Activated T-cell treated with anti-CD3 and anti-CD28 coated beads, Interleukin-2, amount 50 U/mL, for 48 hours (primary cell): ENCODE measurements at places on chromosomes 3 and 15.

GRCh38 chr15:64460724-64461720 lies 644 bp downstream of the ZNF609 start:
- DNase-seq = peak; percentile 70

- no peak for DNase-seq
These were observed 133.3 kb upstream of the SLC24A5 start for GRCh38 chr15:47987461-47987860.

DNA sequence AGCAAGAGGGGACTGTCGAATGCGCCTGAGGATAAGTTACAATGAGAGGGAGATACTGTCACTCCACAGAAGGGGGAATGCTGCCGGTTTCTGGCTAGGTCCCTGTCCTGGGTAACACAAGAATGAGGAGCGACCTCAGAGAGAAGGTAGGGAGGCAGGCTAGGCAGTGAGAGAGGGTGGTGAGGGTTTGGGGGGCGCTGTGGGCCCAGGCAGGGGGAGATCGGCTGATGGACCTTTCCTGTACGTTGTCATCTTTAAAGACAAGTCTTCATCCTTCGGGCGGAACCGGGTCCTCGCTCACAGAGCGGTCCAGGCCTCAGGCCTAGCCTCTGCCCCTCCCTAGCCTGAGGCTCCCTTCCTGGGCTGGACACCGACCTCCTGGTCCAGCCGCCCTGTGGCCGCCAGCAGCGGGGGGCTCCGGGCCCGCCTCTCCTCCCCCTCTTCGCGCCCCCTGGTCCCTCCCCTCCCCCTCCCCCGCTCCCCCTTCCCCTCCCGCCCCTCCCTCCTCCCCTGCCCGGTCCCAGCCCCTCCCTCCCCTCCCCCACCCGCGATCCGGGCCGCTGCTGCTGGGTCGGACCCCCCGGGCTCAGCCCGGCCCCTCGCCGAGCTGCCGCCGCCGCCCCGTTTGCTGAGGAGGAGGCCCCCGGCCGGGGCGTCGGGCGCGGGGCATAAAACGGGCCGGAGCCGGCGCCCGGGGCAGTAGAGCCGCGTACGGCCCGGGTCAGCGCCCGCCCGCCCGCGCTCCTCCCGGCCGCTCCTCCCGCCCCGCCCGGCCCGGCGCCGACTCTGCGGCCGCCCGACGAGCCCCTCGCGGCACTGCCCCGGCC lies at the start of gene CHRD:
Gene CHRD, plus strand, starts transcription at position 697 of the 827 bp plus-strand sequence. CDS start 265 bp downstream, outside the sequence.
- DNase-seq = no peak

- DNase-seq = no peak
These were observed 67.8 kb upstream of the CDIN1 start for GRCh38 chr15:36511594-36511993.

DNA sequence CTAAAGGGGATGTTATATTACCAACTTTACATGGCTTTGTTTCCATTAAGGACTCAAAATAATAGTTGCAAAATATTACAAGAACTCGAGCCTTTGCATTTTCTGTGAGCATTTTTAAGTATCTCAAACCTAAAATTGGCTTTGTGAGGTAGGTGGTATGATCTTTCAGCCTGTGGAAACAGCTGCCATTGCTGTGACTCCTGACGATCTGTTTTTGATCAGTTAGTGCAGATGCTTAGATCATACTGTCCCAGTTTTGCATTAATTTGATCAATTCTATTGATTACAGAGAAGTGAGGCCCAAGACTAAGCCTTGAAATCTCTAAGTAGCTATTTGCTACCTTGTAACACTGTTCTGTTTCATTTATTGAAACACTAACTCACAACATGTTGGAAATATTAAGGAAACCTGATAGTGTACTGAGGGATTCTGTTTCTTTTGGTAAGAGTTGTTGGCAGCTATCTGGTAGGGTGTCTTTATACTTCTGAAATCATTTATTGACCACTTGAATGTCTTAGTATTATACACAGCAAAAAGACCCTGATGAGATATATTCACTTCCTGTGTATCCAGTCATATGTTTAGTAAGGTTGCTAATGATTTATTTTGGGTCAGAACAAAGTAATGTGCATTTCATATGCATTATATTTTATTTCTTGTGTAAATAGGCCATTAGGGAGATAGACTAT lies 14.8 kb downstream of the SKIL start:
- no peak for DNase-seq

GRCh38 chr15:97174886-97175540 lies 785.5 kb upstream of the ARRDC4 start:
- no peak for DNase-seq

DNA sequence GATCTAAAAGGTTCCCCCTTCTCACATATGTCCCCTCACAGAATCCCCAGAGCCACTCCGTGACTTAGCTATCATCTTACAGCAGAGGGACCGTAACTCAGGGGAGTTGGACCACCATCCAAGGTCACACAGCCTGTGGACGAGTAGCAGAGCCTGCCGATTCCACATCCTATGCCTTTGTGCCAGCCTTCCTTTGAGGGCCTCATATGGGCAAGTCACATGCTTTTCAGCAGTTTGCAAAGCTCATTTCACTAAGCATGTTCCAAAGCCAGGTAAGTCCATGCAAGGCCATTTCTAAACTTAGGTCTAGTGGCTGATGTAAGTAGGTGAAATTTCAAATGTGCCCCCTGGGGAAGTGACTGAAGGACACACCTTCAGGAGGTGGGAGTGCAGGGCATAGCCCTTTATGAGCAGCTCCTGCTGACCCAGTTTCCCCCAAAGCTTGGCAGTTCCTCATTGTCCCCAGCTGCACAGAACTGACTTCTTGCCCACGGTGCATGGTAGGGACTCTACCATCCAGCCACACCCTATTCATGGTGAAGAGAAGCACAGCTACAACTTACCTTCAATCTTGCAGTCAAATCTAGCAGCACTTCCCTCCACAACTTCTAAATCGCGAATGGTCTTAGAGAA lies 33.3 kb upstream of the HACD2 start:
- DNase-seq = no peak

- DNase-seq = no peak
These were observed 101.2 kb downstream of the NFKBIZ start for GRCh38 chr3:101950510-101950909.

- no peak for DNase-seq
These were observed 965 bp upstream of the CRBN start for GRCh38 chr3:3180456-3180855.

- no peak for DNase-seq
These were observed 80.4 kb upstream of the LMCD1 start for GRCh38 chr3:8421267-8421666.

DNA sequence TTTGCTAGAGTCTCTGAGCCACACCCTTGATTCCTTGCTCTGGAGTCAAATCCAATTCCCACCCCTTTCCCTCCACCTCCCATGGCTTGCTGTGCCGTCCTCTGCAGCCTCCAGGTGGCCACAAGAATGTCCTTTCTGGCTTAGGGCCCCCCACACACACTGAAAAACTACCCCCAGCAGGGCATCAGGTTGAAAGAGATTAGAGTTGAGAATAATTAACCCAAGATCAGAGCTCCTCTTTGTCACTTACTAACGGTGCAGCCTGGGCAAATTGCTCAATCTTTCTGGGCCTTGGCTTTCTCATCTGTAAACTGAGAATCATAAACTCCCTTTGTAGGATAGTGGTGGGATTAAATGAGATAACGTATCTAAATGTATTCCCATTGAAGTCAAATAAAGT lies 78.5 kb downstream of the MRPL46 start:
- DNase-seq = no peak

- no peak for DNase-seq
These were observed 548.2 kb downstream of the FOXP1 start for GRCh38 chr3:71035314-71035713.

GRCh38 chr15:25248583-25249235 lies 190.1 kb downstream of the UBE3A start:
- no peak for DNase-seq

DNA sequence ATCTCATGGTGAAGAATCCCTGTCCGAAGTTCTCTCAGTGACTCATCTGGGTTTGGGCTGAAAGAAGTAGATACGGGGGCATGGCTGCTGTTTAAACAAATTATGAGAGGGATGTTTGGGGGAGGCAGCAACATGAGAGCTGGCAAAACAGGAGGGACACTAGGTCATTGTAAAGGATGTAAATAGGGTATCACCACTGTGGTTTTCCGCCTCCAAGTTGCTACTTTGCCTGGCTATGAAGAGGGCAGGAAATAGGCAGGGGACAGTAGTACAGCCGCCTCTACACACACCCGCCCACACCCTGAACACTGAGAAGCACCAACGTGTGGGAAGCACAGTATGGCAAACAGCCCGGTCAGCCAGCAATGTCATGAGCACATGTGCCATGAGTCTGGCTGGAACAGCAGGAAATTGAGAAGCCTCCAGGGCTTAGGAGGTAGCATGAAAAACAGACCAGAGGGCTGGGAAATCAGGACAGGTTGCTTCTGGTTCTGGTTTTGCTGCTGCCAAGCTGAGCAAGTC lies 17.1 kb downstream of the HEXA start:
- no peak for DNase-seq

- DNase-seq = no peak
These were observed 18.2 kb upstream of the CLDN16 start for GRCh38 chr3:190369668-190370295.

DNA sequence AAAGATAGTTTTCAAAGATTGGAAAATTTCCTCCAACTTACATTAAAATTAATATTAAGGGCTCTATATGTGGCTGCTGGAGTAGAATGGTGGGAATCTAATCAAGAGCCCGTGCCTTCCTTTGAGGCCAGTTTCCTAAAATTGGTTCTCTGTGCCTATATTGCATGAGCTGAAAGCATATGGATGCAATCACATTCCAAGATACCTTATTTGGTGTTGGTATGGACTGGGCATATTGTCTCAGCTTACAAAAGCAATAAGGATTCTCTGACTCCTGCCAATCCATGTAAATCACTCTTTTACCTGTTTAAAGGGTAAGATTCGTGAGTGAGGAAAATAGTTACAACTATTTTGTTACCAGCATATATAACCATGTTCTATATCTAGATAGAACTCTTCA lies 111.6 kb downstream of the GREM1 start:
- DNase-seq = no peak

- DNase-seq = no peak
These were observed 50.2 kb upstream of the C15orf39 start for GRCh38 chr15:75151214-75152128.

- peak; percentile 60 for DNase-seq
These were observed 23.3 kb downstream of the SLC6A6 start for GRCh38 chr3:14425581-14426304.

- DNase-seq = no peak
These were observed 13.8 kb downstream of the ALDH1A3 start for GRCh38 chr15:100893261-100893963.

- no peak for DNase-seq
These were observed 129.5 kb downstream of the THRB start for GRCh38 chr3:24365168-24365567.

- DNase-seq = no peak
These were observed 123.0 kb downstream of the SUCLG2 start for GRCh38 chr3:67531181-67532101.
